ENCODE measurements at places on chromosomes 16 and 17. TPM values are rescaled to one million over a fixed set of nuclear protein-coding genes. Genes with fewer than 3 reads are reported as not detected.

The CPNE2 gene
- 11.9 TPM for total RNA-seq

The QPRT gene
- 79.4 TPM for total RNA-seq

The HEXD gene
- 19.9 TPM for total RNA-seq

The KRT33B gene
- not detected for total RNA-seq

The IL34 gene
- total RNA-seq: 0.93 TPM

All from liver (tissue), 10 donors.